ENCODE measurements at places on chromosomes 4 and X. TPM values are rescaled to one million over a fixed set of nuclear protein-coding genes. Genes with fewer than 3 reads are reported as not detected.

The FABP2 gene
- polyA plus RNA-seq = 0.05 TPM

The PARM1 gene
- polyA plus RNA-seq = 42.6 TPM

GRCh38 chr4:12211636-12212035, 782.9 kb upstream of the HS3ST1 start:
- no peaks in the 10 kb centered on the region for H3K4me1 ChIP-seq
- no peaks in the 10 kb centered on the region for H3K36me3 ChIP-seq
- H3K4me3 ChIP-seq = no peak overlapping the region
- H3K27me3 ChIP-seq = no peaks in the 10 kb centered on the region

DNA sequence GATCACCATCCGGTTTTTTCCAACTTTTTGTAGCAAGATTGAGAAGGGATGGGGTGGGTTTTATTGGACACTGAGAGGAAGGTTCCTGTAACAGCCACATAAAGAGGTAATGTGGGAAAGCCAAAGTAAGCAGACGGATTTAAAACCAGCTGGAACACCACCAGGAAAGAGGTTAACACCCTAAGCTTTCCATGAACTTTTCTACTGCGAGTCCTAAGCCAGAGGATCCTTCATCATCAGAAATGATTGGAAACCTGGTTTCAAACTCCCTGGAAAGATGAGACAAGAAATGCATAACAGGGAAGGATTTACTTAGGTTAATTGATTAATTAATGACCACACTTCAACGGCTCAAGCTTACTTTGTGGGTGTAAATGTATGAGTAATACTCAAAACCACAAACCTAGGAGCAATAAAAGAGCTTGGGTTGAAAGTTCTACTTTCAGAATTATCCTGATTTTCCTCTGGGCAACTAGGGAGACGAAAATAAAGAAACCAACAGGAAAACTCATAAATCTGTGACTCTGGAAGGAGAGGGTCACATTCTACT, 91.5 kb downstream of the COX18 start:
- H3K4me1 ChIP-seq = peaks cover 8% of the 10 kb centered on the region
- no peaks in the 10 kb centered on the region for H3K36me3 ChIP-seq
- no peak overlapping the region for H3K27ac ChIP-seq
- no peak overlapping the region for H3K4me3 ChIP-seq
- no peaks in the 10 kb centered on the region for H3K27me3 ChIP-seq

The MAGEA2B gene
- not detected for polyA plus RNA-seq

GRCh38 chr4:145530662-145531061, 49.0 kb downstream of the SMAD1 start:
- no peaks in the 10 kb centered on the region for H3K27me3 ChIP-seq
- no peak for DNase-seq
- no peak overlapping the region for H3K27ac ChIP-seq
- H3K4me3 ChIP-seq = no peak overlapping the region
- no peaks in the 10 kb centered on the region for H3K4me1 ChIP-seq
- no peaks in the 10 kb centered on the region for H3K36me3 ChIP-seq

DNA sequence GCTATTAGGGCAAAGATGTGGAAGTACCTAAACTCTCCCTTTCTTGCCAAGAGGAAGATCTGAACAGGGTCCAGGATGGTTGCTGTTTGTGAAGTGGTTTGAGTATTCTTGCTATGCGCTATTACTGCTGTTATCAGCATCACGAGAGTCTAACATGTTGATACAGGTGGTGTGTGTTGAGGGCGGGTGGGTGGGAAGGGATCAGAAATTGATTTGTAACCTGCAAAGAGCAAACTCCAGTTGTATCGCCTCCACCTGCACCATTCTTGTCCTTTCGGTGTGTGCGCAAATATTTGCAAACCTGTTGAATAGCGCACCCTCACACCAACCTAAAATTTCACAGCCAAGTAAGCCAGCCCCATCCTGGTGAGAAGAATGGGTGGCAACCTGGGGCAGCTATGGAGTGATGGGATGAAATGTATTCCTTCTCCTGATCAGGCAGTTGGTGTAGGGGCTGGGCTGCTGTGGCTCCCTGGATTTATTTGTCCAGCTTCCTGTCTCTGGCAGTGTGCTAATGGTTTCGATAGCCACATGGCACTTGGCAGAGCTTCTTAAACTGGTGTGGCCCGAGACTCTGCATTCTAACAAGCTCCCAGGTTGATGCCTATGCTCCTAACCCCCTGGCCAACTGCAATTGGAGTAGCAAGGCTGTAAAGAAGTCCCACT, 102.6 kb upstream of the SCML1 start:
- no peaks in the 10 kb centered on the region for H3K36me3 ChIP-seq
- H3K27ac ChIP-seq = peak overlapping the region; percentile 30
- no peak for DNase-seq
